ENCODE measurements at places on chromosomes 7 and 10.

- no peak for DNase-seq
Observed at GRCh38 chr10:4488904-4489303, 337.1 kb upstream of the AKR1E2 start.

GRCh38 chr7:148079206-148080080, 511.1 kb upstream of the C7orf33 start:
- no peak for DNase-seq

DNA sequence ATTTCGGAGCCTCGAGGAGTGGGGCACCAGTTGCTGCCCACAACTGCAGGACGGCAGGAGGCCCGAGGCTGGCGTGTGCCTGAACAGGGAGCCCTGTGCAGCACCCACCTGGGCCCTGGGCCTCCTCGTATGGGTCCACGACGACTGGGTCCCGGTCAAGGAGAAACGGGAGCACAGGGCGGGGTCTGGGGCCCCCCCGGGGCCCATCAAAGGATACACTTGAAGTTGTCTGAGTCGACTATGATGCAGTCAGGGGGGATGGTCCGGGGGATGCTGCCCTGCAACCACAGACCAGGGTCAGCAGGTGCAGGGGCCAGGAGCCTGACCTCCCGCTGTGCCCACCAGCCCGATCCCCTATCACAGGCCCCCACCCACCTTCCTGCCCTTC, 28.5 kb upstream of the NKX6-2 start:
- DNase-seq: no peak

DNA sequence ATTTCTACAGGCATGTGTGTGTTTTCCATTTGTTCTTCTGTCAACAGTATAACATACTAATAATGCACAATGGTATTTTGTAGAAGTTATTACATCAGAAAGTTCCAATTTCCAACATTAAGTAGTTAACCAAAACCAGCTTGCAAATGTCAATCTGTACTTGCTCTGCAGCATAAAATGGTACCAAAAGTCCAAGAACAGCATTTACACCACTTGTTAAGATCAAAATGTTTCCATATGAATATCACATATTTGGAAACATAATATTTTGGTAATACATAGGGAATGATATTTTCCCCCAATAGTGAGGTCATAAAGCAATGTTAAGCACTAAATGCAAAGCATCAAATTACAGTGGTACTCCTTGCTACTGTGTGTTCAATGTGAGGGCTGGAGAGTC, 162.1 kb downstream of the ZNF438 start:
- no peak for DNase-seq

DNA sequence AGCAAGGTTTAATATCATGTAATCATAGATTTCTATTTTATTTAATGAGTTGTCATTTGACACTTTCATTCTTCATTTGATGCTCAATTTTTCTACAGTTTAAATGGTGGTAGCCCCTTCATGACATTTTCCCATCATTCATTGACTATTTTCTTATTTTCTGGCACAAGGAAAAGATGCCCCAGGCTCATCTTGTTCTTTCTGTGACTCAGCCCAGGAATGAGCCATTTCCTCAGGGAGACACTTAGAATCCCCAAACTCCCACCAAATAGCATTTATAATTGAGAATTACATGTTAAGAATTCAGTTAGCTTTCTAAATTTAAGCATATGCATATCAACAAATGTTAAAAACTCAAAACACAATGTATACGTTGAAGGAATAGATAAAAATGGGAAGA, 222.3 kb downstream of the KIF20B start:
- no peak for DNase-seq

GRCh38 chr10:116761883-116762282, 19.5 kb upstream of the HSPA12A start:
- no peak for DNase-seq

DNA sequence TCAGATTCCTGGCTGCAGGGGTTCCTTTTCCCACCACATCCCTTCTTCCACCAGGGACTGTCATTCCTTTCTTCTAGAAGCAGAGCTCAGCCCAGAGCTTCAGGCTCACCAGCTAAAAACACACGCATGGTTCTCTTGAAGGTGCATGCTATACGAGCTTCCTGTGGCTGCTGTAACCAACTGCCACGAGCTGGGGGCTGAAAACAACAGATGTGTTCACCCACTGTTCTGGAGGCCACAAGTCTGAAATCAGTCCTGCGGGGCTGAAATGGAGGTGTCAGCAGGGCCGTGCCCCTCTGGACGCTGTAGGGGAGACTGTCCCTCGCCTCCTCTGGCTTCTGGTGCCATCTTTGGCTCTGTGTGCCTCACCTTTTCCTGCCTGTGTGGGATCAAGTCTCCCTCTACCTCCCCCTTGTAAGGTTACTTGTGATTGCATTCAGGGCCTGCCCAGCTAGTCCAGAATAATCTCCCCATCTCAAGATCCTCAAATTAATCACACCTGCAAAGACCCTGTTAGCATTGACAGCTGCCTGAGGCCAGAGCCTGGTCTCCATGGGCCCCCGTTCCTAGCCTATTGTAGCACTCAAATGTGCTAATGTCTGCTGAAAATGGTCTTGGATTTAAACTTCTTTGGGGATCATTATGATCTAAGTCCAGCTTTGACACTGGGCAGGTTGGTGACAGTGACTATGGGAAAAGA, 13.7 kb downstream of the RAB19 start:
- no peak for DNase-seq

DNA sequence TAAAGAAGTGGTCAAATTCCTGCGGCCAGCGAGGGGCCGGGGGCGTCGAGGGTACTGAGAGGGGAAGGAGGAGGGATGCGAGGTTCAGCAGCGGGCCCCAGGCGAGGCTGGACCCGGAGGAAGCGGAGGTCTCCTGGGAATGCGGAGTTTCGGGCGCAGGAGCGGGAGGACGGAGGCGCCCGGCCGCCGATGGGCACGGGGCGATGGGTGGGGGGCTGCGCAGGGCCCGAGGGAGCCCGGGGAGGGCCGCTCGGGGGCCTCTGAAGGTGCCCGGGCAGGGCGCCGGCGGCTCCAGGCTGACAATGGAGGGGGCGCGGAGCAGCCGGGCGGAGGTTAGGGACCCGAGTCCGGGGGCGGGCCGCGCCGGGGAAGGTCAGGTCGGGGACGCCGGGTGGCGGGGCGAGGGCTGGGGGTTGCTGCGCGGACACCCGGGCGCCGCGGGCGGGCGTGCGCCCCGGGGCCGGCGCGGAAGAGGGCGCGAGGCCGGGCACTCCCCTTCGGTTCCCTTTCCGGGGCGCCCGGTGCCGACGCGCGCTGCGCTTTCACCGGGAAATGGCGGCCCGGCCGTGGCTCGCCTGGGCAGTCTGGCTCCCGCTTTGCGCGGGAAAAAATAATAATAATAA, 683 bp downstream of the MACROH2A2 start:
- DNase-seq: no peak

GRCh38 chr10:27745732-27746396, at the start of gene MKX:
TSS of gene MKX (minus strand) at chr10:27745819. CDS start at chr10:27743415, 2,404 bp downstream.
- DNase-seq: no peak

GRCh38 chr7:73773700-73774517, 3.8 kb upstream of the CLDN3 start:
- DNase-seq: no peak

DNA sequence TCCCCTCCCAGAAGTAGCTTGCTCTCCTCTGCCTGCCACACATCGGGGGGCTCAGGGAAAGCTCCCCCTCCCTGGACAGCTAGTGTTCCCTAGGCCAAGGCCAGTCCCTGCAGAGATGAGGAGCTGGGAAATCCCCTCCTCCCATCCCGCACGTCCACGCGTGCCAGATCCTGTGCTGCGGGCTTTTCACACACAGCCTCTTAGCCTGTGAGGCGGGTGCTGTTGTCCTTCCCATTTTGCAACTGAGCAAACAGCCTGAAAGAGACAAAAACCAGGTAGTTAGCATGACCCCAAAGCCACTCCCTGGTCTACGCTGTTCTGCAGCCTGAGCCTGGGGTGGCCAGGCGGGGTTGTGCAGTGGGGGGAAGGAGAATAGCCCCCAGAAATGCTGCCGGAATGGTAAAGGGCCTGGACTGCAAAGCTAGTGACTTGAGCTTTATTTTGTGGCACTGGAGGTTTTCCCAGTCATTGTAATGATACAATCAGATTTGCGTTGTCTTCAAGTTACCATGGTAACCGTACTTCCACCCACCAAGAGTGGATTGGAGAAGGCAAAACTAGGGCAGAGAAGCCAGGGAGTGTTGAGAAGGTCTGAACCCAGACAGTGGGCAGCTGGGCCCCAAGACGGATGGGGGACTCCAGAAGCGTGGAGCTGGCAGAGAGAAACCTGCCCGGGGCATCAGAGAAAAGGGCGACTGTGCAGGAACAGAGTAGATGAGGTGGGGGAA, 98.6 kb upstream of the KCTD7 start:
- DNase-seq: no peak

- DNase-seq: no peak
Observed at GRCh38 chr10:63711867-63712716, 190.9 kb downstream of the REEP3 start.

GRCh38 chr7:3943779-3944520, 642.9 kb downstream of the SDK1 start:
- DNase-seq: no peak

- peak; percentile 42 for DNase-seq
Observed at GRCh38 chr10:110357252-110357780, 52.6 kb upstream of the SMNDC1 start.

DNA sequence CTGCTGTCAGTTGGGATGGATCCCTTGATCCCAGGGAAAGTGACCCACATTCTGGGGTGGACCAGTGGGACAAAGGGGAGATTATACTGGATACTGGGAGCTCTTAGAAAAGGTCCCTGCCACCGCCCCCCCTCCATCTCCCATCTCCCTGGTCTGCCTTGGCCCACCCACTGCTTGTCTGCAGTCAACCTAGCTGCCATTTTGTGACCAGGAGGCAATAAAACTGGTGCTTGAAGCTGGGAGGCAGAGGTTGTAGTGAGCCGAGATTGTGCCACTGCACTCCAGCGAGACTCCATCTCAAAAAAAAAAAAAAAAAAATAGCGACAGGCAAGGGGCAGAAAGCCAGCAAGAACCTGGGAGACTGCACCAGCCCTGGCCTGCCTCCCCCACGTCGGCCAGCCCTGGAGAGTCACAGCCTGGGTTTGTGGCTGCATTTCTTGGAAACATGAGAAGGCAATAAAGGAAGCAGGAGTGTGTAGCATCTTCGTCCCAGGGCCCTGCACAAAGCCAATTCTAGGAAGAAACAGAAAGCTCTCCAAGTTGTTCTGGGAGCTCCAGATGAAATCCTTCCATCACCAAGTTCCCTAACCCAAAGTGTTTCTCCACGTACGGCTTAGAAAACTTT, 4.7 kb upstream of the ARPC1B start:
- no peak for DNase-seq

DNA sequence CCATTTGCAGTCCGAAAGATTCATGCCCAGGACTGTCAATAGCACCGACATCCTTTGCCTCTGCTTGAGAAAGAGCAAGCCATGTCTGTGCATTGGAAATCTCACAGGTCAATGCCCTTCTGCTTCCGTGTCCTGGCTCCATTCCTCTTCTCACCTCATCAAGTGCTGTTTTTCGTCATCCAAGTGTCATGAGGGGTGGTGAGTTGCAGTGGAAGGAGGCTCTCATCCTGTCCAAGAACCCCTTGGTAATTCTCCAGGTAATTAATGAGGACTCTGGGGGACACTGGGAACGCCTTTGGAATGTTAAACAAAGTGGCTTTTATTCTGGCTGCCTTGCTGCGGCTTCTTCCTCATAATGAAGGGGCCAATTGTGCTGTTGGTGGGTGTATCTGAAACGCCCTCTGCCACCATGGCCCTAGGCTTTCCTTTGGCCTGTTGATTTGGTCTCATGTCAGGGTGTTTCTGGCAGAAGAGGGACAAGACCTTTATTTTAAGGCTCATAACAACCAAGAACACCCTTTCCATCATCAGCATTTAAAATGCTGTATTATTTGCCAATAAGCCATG, 57.7 kb downstream of the PPP1R3C start:
- DNase-seq: no peak

GRCh38 chr7:123784263-123784662, 35.5 kb upstream of the WASL start:
- no peak for DNase-seq

- DNase-seq: no peak
Observed at GRCh38 chr7:100823140-100823525, 4.2 kb downstream of the EPHB4 start.

DNA sequence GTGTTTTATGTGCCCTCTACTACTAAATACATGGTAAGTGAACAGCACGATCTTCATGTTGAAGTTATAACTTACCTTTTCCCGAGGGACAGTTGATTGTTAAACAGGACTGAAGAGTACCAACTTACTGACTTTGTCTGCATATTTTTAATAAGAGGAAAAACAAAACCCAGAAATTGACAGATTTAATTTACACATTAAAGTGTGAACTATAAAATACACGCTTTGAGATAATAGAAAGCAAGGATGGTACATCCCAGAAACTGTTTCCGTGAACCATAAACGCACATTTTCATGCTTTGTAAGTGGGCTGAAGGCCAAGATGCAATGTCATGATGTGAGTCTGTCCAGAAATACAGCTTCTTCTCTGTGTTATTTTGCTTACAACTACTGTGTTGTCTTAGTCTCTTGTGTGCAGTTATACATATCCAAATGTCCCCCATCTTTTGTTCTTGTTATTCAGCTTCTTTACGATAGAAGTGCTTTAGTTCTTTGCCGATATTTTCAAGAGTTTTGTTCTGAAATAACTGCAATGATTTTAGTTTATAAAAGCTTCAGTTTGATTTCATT, 190.1 kb downstream of the MLLT10 start:
- DNase-seq: no peak

- DNase-seq: no peak
Observed at GRCh38 chr7:5497295-5498103, 73.9 kb upstream of the TNRC18 start.

GRCh38 chr7:24017519-24017918, 266.5 kb upstream of the NPY start:
- DNase-seq: no peak

DNA sequence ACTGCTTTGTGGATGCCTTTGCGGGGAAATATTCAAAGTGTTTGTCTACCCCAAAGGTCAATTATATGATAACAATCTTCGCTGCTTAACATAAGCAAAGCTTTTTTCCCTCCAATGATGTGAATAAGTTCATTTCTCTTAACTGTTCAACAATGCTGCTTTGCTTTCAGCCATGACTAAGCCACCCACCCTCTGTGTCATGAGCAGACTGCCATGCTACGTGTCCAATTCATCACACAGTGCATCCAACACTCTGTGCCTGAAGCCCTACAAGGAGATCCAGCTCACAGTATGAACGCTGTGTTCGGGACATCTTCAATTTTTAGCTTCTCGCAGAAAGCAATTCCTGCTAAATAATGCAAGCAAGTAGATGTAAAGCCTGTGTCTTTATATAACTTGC, 5.7 kb upstream of the TAS2R40 start:
- no peak for DNase-seq

DNA sequence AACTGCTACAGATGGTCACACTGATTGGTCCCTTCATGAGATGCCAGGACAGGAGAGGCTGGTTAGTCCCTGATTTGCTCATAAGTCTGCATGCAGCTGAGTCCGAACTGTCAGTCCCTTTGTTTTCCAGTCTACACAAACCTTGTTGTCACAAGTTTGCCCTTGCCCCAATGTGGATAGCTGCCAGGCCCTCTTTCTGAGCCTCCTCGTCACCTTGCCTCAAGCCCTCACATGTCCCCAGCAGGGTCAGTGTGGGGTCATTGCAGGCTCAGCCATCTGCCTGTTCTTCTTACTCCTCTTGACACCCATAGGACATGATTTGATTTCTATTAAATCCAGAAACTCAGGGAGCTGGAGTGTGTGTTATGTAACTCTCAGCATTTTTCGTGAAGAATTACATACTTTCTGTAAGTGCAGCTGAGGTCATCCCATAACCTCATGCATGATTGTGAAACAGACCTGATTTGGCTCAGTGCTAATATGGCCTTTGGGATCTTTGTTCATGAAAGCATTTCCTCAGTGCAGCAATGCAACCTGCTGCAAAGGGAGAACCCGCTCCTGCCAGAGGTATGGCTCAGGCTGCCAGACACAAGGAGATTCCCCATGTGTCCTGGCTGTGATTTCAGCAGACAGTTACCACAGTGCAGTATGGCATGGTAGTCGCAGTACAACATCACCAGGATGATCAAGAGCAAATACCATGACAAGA, 70.0 kb upstream of the ZMIZ2 start:
- no peak for DNase-seq
